ENCODE measurements at places on chromosomes 16 and 17.

DNA sequence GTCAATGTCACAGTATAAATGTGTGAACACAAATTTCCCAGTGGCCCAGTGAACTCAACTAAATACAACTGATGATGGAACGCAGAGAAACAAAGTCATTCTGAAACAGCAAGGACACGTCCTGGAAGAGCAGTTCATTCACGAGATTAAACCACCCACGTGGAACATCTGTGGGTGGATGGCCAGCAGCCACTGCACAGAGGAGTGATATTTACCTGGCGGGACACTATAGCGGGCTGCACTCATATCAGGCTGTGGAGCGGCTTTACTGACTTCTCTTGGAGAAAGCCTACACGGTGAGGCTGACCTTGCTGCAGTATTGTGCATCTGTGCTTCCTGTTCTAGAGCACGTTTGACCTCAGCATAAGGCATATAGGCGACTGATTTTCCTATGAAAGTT is 87.3 kb downstream of the TTC19 start:
- DNase-seq = no peak

- no peak for DNase-seq
These were observed 1.9 kb downstream of the CARD14 start for GRCh38 chr17:80171681-80172080.

- no peak for DNase-seq
These were observed 18.6 kb upstream of the NDRG4 start for GRCh38 chr16:58481226-58481869.

- DNase-seq = no peak
These were observed 2.4 kb downstream of the ASGR1 start for GRCh38 chr17:7176841-7177190.

DNA sequence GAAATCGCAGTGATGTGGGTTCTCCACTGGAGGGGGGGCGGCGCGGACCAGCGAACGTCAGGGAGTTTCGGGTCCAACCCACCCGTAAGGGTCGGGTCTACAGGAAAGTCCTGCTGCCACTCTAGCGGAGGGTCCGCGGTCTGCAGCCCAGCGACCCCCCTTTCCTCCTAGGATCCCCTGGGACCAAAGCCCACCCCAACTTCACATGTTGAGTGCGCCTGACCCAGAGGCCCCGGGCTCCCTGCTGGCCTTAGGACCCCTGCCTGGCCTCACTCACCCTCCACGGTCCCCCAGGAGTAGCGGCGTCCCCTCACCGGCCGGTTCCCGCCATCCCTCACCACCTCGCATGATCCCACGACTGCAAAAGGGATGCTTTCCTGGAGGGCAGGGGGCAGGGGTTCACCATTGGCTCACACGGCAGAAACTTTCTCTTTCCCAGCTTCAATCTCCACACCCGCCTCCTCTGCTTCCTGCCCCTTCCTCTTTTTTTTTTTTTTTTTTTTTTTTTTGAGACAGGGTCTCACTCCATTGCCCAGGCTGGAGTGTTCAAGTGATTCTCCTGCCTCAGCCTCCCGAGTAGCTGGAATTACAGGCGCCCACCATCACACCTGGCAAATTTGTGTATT is 3.1 kb downstream of the SEPTIN1 start:
- DNase-seq = no peak

DNA sequence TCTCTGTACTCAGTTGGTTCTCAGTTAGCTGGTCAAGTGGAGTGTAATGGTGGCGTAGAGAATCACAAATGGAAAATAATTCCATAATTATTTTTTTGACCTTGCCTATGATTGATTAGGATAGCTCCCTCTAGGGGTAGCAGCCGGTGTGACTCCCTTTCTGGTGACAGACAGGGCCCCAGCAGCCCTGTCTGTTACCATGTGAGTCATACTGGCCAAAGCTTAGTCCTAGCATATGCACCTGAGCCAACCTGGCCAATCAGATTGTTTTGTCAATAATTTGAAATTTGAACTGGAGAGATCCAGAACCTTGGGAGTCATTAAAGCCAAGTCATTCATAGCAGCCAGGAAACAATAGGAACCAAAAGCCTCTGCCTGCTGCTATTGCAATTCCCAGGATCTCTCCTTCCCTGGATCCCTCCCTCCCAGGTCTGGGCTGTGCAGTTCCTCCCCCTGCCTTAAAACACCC is 5.6 kb downstream of the PNPO start:
- peak; percentile 66 for DNase-seq

- DNase-seq = no peak
These were observed 630 bp downstream of the ESRP2 start for GRCh38 chr16:68235108-68235886.

DNA sequence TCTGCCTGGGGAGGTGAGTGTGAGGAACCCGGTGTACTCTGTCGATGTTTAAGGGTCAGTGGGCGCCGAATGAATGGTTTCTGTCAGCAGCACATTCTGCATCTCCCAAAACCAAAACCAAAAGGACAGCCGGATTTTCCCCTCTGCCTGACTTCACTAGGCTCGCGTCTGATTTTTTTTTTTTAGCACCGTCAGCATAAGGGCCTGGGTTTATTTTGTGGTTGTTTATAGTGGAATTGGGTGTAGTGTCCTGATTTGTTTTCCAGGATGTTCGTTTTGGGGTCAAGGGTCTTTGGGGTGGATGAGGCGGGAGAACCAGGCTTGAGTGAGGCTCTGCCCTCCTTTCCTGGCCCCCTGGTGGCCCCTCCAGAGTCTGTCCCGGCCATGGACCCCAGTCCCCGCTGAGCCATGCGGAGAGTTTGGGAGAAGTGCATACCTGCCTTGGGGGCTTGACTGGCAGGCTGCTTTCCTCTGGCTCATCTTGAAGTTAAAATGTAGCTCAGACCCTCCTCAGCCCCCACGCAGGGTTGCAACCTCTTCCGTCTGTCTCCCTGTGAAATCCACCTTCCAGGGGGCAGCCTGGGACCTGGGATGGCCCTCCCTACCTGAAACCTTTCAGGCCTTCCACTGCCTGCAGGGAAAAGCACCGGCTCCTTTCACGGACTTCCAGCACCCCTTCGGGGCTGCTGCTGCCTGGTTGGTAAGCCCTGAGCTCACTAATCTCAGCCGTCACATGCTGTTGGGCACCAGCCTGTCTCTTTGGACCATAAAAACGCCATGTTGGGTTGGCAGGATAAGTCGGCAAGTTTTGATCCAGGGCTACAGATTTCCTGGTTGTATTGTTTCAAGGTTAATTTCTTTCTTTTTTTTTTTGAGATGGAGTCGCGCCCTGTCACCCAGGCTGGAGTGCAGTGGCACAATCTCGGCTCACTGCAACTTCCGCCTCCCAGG is 60.2 kb downstream of the JPH3 start:
- no peak for DNase-seq

DNA sequence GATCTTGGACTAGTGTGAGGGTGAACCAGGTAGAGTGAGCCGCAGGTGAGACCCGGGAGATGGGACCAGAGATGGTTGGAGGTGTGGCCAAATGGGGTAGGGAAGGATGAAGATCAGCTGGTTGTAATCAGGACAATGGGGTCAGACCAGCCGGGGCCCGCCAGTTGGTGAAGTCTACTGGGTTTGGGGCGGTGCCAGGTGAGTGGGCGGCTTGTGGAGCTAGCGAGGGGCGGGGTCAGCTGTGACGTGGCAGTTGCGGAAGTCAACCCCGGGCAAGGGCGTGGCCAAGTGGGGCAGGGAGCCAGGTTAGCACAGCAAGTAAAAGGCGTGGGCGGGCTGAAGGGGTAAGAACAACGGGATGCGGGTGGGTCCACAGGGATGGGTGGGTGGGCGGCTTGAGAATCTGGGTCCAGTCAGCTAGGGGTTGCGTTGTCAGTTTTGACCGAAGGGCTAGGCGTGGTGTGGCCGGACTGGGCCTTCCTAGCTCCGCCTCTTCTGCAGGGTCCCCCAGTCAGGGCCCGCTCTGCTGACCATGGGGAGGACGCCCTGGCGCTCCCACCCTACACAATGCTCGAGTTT is 25.5 kb upstream of the ALKBH5 start:
- peak; percentile 97 for DNase-seq

DNA sequence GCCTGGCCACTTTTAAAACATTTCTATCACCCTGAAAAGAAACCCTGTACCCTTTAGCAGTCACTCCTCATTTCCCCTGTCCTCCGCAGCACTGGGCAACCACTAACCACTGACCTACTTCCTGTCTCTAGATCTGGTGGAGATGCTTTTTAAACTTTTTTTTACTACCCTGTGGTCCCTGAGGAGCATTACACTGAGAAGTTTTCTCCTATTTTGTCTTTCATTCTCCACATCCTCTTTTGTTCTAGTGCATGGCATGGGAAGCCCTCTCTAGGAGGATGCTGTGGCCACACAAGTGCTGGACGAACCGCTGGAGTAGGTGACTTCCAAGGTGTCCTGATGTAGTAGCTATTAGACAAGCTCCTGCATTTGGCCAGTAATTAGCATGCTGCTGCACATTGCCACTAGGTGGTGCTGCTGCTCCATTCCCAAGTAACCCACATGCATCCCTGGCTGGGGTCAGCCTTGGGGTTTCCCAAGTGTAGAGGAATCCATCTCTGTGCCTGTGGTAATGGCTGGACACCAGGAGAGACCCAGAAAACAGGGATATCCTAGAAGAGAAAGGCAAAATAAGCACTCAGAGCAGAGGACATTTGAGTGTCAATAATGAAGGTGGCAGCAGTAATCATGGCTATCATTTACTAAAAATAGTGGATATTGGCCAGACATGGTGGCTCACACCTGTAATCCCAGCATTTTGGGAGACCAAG is 143.8 kb upstream of the CRHR1 start:
- DNase-seq = peak; percentile 60

GRCh38 chr16:59455497-59455896 is 721.4 kb upstream of the GOT2 start:
- no peak for DNase-seq

DNA sequence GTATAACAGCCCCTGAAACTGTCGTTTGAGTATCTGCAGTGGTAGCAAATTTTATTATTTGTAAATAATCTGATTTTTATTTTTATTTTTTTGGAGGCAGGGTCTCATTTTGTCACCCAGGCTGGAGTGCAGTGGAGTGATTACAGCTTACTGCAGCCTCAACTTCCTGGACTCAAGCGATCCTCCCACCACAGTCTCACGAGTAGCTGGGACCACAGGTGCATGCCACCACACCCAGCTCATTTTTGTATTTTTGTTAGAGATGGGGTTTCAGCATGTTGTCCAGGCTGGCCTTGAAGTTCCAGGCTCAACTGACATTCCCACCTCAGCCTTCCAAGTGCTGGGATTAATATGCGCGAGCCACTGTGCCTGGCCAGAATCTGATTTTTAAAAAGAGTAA is 2.8 kb downstream of the NDEL1 start:
- DNase-seq = no peak

- DNase-seq = no peak
These were observed 72.7 kb downstream of the GAS7 start for GRCh38 chr17:10125531-10126275.

GRCh38 chr16:85871756-85872155 is 27.2 kb upstream of the IRF8 start:
- DNase-seq = no peak

DNA sequence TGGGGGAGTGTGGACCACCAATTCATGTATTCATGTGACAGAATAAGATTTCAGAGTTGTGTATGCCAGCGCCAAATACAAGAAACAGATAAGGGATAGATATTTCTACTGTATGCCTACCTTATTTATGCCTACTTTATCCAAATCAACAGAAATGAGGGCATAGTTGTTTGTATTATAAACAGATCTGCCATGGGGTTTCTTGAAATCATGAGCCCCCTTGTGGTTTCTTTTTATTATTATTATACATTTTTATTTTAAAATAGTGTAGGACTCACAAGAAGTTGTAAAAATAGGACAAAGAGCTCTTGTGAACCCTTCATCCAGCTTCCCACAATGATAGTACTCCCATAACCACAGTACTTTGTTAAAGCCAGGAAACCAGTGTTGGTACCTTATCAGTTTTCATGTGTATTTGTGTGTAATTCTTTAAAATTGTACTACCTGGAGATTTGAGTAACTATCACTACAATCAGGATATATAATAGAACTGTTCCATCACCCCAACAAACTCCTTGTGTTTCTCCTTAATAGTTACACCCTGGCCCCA is 229.4 kb downstream of the CCDC182 start:
- no peak for DNase-seq

DNA sequence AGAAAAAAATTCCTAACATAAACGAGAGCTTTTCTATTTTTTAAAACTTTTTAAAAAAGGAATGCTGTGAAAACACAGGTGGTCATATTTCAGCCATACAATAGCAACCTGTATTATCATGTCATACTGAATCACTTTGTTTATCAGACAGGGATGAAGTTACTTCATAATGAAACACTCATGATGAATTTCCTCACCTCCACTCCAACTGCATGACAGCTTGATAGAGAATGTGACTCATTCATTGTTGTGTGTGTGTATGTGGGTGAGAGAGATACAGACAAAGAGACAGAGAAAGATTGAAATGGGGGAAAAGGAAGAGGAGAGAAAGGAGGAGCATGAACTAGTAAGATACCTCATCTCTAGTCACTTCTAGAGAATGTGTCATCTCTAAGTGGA is 109.0 kb downstream of the SYCE1L start:
- DNase-seq = no peak

DNA sequence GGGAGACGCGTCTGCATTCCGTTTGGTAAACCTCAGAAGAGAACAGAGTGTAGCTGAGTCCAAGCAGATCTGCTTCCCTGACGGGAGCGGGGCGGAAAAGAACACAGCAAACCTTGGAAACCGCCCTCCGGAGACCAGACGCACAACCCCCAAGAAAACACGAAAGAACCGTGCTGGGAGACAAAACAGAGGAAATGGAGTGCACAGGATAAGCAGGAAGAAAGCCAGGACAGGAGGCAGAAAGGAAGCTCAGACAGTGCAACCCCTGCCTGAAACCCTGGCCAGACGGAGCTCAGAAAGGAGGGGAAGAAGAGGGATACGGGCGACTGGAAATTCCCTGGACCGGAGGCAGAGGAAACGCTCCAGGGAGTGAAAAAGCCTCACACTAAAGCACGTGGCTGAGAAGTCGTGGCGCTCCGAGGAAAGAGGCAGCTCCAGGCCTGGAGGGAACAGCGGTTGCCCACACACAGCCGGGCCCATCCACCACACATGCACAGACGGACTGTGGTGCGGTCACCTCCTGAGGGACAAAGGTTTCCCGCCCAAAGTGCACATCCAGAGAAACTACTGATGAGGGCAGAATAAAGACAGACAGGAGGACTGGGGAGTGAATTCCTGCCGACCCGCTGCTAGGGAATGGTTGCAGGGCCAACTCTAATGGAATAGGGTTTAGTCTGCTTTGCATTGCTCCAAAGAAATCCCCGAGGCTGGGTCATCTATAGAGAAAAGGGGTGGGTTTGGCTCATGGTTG is 10.2 kb downstream of the DPEP1 start:
- DNase-seq = no peak

- no peak for DNase-seq
These were observed 41.4 kb downstream of the IGF2BP1 start for GRCh38 chr17:49038544-49038943.

DNA sequence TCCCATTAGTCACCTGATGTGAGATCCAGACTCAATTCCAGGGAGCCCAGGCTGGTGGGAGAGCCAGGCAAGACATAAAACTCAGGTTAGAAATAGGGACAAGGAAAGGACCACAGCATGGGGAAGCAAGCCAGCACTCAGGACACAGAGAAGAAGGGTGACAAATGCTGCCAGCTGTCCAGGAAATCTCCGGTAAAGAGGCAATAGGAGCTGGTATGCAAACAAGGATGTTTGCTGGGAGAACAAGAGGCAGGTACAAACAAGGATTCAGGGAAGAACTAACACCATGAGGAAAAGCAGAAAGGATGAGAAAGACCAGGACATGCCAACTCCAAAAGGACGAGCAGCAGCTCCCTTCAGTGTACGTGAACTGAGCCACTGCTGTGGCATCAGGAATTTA is 10.2 kb upstream of the TXNDC11 start:
- DNase-seq = no peak

- DNase-seq = no peak
These were observed 89.4 kb downstream of the YPEL2 start for GRCh38 chr17:59420901-59421300.

Data from stimulated activated CD8-positive, alpha-beta memory T cell treated with anti-CD3 and anti-CD28 coated beads, Interleukin-2, amount 100 ng/mL, for 48 hours (primary cell).